ENCODE measurements at places on chromosomes 3 and 15.

DNA sequence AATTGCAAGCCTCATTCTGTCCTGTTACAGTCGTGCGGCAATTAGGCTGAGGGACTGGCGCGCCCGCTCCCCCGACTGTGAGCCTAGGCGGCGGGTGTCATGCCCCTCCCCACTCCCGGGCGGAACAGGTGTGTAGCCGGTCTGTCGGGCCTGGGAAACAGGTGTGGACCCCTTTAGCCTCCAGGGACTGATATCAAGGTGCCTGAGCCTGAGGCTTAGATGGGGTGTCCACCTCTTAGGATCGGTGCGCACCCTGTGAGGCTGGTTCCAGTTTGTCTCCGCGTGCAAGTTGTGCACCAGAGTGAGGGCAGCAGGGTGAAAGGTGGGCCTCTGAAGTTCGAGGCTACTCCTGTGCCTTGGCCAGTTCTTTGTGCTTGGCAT lies 686 bp downstream of the VPS8 start:
- peak; percentile 17 for DNase-seq

DNA sequence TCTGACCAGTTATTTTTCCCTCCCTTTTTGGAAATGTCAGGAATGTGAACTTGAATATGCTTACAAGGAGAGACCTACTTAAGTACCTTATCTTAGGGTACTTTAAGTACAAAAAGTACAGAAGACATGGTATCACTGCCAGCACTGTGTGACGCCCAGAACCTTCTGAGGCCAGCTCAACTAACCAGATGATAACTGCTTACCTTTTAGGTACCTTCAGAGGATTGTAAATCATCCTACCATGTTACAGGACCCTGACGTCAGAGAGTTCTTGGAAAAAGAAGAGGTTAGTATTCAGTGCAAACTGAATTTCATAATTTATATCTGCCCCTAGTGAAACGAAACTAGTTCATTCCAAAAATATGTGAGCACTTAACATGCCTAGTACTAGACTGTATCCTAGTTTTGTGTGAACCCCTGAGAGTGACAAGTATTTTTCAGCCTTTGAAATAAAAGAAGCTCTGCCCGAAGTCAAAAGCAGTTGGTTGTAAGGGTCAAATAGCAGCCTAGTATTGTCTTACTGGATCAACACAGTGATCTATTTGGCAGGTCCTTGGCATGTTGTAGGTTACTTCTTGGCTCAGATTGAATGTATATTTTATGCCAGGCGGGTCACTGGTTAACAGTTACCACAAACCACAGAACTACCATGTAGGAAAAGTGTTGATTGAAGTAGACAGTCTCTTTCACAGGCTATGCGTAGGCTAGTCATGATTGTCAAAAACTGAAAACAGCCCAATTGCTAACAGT lies 23.8 kb upstream of the SNX22 start:
- DNase-seq, result no peak

DNA sequence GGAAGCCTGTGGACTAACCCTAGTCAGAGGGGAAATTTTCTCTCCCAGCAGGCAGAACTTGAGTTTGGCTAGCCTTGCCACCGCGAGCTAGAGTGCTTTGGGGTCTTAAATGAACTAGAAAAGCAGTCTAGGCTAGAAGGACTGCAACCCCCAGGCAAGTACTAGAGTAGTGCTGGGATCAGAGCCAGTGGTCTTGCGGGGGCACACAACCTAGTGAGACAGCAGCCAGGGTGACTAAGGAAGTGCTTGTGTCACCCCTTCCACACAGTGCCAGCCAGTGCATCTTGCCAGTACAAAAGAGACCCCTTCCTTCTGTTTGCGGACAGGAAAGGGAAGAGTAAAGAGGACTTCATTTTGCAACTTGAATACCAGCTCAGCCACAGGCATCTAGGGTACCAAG lies 59.0 kb downstream of the GOLM2 start:
- no peak for DNase-seq

DNA sequence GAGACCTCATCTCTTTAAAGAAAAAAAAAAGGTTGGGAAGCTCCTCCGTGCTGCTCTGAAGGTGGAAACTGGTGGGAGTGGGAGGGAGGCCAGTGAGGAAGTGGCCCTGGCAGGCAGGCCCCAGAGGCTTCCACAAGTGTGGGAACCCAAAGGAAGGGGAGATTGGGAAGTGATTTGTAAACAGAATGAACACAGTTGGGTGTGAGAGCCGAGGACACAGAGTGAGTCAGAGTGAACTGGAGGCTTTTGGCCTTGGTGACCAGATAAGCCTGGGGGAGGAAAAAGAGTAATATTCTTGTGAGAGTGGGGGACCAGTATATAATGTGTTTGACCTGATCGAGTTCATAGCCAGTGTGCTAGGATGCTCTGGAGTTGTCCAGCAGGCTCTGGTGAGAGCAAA lies 23.0 kb downstream of the MKRN2 start:
- DNase-seq, result no peak

- DNase-seq, result peak; percentile 50
These were observed 52.9 kb downstream of the BTLA start for GRCh38 chr3:112446343-112446742.

DNA sequence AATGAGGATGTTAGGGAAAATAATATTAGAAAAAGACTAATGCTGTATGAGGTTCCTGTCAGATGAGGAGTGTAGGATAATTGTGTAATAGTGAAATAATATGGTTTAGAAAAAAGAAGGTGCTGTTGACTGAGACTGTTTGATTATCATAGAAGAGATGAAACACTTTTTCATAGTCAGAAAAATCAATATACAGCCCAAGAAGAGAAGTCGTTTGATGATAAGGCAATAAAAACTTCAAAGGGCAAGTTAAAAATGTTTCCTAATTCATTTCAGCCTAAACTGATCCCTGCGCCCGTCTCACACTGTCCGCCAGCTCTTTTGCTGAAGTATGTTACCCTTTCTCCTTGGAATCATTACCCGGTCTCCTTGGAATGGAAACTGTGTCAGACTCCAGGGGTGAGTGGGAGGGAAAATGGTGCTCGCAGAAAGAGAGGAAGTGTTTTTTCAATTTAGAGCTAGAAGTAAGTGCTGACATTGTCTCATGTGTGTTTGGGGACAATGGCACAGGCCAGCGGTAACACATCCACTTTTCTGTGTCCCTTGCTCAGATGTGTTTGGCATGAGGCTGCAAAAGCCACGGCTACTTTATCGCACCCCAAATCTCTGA lies 23.6 kb downstream of the DUT start:
- no peak for DNase-seq

Data from mammary epithelial cell (primary cell).